ENCODE measurements at places on chromosomes 4 and X.

DNA sequence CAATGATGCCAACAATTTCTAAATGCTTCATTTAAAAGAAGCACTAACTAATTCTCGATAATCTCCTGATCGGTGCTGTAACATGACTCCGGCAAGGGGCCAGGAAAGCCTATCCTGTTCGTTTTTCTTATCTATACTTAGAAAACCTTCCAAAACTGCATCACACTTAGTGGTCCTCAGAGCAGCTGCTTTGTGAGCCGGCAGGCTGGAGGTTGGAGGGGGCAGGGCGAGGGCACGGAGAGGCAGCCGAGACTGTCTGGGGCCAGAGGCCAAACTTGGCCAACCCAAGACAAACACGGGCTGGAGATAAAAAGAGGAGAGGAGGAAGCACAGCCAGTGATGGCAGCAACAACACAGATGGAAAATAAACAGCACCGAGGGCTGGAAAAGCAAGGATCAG lies 455.7 kb downstream of the BCOR start:
- DNase-seq = no peak

DNA sequence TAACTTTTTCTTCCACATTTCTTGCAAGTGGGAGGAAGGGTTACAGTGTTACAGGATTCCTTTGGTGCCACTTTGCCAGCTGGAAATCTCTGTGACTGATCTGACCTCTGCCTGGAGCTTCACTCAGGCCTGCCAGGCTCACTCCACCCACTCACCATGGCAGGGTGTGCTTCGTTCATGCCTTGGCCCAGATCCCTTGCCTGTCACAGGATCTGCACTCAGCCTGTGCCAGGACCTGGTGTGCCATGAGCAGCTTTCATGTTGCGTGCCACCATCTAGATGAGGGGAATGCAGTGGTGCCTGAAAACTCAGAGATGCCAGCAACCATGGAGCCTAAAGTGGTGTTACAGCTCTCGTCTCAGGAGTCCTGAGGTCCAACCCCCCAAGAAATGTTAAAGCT lies 2596.4 kb downstream of the PCDH7 start:
- no peak for DNase-seq

GRCh38 chrX:151363316-151363715 lies 33.7 kb upstream of the VMA21 start:
- no peak for DNase-seq

- no peak for DNase-seq
Observed at GRCh38 chr4:88297725-88298454, 13.5 kb upstream of the PPM1K start.

DNA sequence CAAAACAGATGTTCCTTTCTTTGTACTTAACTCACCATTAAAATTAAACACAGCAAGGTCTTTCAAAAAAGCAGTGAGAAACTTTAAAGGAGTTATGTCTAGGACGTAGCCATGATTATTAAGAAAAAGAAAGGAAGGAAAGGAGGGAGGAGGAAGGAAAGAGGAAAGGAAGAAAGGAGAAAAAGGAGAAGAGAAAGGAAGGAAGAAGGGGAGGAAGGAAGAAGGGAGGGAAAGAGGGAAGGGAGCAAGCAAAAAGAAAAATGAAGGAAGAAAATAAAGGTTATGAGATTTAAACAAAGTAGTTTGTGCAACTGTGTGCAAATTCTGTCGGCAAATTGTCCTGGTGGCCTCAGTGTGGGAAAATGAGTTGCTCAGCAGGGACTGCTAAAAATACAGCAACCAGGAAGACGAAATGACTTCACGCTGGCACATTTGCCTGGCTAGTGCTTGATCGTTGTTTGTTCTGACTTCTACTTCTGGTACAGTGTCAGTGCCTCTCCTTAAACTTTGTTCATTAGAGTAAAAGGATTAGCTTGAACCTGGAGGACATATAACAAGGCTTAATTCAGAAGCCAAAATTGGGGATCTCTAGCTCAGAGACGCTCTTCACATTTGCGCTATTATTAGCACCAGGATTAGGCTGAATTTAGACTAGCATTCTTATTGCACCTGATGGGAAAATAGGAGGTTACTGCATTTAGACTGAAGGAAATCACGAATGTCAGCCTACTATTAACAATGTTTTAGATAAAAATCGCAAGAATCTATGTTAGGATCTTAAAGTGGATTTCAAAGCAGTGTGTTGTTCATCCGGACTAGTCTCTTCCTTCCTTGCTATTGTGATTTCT lies 81.2 kb downstream of the DCK start:
- DNase-seq = no peak

- no peak for DNase-seq
Observed at GRCh38 chr4:2497931-2498330, 29.0 kb downstream of the RNF4 start.

DNA sequence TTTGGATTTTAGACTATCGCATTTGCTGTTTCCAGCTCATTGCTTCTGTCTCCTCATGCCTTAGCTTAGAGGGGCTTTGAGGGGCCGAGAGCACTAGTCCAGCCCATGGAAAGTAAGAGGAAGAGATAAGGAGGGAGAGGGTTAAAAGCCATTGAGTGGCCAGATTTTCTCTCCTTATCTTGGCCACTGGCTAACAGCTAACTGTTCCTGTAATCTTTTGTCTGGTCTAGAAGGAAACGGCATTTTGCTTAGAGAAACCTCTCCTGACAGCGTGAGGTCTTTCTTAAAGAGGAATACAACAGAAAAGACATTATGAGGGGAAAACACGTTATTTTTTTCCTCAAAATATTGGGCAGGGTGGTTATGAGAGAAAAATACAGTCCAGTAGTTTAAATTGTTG lies 7.9 kb downstream of the GPR101 start:
- no peak for DNase-seq

GRCh38 chrX:11097933-11098332 lies 13.2 kb upstream of the HCCS start:
- no peak for DNase-seq

DNA sequence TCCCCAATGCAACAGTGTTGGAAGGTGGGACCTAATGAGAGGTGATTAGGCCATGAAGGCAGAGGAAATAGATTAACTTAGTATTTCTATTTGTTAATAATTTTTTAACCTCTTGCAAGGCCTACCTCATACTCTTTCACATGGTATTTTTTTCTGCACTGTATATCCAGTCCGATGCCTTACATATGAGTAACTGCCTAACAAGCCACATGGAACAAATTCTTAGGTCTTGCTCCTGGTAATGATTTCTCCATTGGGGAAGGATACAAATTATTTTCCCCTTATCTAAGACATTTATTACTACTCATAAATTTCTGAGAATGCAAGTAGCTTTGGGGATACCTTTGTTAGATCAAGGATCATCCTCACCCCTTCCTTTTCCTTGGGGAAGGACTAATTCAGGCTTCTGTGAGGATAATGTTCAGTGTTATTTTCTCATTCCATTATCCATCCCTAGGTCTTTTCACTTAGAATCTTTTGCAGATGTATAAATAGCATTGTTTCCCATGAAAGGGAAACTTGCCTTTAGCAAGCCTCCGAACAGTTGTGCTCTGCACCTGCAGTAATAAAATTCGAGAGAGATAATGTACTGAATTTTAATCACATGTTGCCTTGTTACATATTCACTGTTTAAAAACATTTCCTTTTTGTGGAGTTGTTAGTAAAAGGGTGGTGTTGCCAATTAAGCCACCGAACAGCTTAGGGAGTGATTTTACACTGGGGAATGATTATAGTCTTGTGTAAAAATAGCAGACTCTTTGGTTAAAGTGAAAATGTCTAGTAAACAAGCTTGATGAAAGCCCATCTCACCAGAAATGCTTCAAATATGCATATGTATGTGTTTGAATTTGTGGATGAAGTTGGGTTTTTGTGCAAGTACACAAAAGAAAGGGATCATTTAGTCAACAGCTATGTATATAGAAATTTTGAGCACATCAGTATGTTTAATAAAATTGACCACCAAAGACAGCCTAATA lies 89.9 kb downstream of the CFAP299 start:
- no peak for DNase-seq

- no peak for DNase-seq
Observed at GRCh38 chrX:123814343-123814742, 45.5 kb upstream of the XIAP start.

- DNase-seq = no peak
Observed at GRCh38 chr4:90889171-90889570, 762.0 kb downstream of the CCSER1 start.

- no peak for DNase-seq
Observed at GRCh38 chr4:14076776-14077175, 449.3 kb upstream of the BOD1L1 start.

GRCh38 chr4:122716825-122717448 lies 15.6 kb upstream of the BBS12 start:
- DNase-seq = no peak

- no peak for DNase-seq
Observed at GRCh38 chrX:18966624-18967023, 17.3 kb downstream of the PHKA2 start.

GRCh38 chr4:74675673-74676279 lies 118.5 kb downstream of the BTC start:
- no peak for DNase-seq

DNA sequence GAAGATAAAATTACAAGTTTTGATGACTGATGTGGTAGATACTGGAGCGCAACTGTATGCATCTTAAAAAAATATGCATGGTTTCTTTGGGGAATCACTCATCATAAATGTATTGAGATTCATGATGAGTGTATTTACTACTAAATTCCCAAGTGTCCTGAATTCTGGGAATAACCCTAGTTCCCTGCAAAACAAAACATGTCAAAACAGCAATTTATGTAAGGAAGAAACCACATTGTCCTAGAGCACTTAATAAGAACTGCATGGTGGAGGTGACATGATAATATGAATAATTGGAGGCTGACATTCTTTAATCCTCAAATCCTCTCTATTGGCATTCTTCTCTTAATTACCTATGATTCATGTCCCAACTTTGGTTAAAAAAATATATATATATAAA lies 1804.7 kb downstream of the STIM2 start:
- DNase-seq = no peak
